ENCODE measurements at places on chromosomes 12 and 14.

- DNase-seq = no peak
Measured at GRCh38 chr12:105936496-105936895, 202.3 kb downstream of the NUAK1 start.

DNA sequence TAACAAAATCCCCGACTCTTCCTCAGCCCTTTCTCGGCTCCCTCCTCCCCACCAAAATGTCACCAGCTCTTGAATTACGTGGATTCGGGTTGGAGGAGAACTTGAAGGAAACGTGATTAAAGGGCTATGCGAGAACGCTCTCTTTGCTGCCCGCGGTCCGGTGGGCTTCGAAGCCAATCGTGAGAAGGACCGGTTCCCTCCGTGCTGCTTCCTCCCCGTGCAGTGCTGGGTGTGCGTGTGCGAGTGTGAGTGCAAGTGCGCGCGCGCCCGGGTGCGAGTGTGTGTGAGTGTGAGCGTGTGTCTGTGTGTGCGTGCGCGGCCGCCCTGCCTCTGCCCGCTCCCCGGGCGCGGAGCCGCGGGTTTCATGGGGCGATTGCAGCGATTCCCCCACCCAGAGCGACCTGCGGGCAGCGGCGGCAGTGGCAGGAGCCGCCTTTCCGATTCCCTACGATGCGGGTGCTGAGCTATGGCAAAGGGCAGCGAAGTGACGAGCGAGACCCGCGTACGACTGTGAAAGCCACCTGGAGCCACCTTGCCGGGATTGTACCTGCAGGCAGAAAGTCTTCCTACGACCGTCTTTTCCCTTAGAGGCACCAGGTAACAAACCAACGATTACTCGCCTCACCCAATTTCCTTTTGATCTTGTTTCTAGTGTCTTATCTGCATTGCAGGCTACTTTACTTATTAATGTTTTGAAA lies 1.4 kb downstream of the LRFN5 start:
- DNase-seq = no peak

DNA sequence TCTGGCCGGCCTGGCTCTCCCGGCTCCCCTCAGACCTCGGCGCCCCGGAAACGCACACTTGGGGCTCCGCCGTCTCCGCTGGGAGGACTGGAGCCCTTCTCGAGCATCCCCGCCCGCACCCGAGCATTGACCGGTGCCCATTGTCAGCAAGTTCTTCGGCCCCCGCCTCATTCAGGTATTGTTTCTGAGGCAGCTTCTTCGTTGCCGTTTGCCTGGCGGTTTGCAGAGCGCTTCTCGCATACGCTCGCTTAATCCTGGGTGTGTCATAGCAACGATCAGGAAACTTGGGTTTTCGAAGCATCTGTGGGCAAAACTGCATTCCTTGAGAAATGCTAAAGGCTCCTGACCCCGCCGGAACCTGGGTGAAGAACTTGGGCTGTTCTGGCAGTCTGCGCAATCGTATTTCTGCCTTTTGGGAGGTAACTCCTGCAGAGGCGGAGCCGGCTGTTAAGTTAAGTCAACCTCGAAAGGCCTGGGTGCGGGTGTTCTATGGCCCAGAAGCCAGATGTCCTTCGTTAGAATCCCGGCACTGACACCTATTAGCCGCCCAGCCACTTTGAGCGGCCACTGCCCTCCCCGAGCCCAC lies 518 bp downstream of the GSKIP start:
- no peak for DNase-seq

DNA sequence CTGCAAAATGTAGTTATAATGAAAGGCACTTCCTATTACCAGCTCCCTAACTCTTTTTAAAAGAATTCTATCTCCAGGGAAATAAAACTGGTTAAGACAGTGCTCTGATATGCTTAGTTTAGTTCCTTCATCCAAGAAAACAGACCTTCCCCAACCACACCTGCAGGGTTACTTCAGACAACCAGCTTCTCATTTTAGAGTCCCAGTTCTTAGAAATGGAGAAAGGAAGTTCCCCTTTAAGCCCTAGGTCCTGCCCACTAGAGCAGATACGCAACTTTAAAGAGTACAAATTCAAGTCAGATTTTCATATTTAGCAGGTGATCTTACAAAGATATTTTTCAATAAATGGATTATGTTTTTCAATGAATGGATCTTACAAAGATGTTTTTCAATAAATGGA lies 4.4 kb upstream of the WSB2 start:
- DNase-seq = no peak

- DNase-seq = no peak
Measured at GRCh38 chr12:108700833-108701541, 30.3 kb downstream of the CORO1C start.

DNA sequence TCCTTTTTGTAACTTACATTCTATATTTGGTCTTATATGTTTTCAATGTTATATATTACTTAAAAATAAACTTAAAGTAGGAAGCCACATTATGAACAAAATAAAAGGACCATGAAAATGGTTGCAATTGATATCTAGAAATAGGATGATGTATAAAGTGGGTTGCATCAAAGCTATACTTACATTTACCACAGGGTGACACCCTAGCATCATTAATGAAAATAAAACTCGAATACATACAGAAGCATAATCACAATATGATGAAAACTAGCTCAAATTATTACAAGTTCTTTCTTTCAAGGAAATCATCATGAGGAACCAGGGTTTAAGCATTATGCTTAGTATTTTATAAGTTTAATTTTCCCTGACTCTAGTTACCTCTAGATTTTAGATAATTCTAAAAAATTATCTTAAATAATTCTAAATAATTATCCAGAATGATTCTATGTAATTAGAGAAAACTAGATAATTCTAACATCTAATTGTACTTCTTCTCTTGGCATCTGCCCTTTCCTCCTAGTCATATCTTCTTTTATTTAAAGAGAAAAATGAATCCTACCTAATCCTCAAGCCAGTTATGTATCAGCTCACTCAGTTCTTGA lies 31.2 kb downstream of the TAS2R7 start:
- DNase-seq = no peak

DNA sequence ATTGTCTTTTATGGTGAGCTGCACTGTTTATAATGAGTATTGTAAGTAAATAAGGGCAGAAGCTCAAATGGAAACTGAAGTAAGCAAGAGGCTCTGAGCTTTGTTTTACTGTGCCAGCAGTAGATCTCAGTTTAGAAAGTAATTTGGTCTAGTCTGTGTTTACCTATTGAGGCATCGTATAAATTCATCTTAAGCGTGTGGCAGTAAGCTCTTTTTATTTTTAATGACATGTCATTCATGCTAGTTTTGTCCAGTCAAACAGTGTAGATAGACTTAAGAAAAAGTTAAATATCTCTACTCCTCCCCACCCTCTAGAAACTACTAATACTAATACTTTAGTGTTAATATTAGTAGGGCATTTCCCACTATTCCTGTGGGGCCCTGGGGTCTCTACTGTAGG lies 2.0 kb downstream of the ANO6 start:
- no peak for DNase-seq

- DNase-seq = no peak
Measured at GRCh38 chr12:53047221-53048032, 2.4 kb upstream of the TNS2 start.

GRCh38 chr14:84482256-84483071 lies 1047.5 kb upstream of the FLRT2 start:
- no peak for DNase-seq

- DNase-seq = no peak
Measured at GRCh38 chr12:108360487-108360886, 21.4 kb upstream of the CMKLR1 start.

DNA sequence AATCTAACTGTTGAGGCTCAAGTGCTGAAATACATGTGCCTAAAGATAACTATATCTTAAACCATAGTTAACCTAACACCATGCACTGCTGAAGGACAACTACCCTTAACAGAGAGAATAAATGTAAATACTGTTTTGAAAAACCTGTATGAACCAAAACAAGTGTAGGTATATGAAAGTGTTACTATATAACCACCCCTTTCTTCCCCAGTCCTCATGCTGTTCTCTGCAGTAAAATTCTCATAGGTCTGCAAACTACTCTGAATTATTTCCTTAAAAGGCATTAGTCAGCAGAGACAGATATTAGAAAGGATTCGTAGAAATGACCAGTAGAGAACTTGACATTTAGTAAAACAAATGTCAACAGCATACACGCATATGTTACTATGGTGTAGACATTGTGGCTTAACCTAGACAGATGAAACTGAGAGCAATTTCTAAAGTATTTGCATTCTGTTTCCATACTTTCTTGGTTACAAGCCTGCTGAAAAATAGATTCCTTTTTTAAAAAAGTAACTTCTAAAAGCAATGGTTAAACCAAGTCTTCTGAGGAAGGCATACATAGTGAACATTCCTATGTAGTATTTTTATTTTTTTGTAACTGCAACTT lies 13.9 kb downstream of the CSRP2 start:
- DNase-seq = no peak

DNA sequence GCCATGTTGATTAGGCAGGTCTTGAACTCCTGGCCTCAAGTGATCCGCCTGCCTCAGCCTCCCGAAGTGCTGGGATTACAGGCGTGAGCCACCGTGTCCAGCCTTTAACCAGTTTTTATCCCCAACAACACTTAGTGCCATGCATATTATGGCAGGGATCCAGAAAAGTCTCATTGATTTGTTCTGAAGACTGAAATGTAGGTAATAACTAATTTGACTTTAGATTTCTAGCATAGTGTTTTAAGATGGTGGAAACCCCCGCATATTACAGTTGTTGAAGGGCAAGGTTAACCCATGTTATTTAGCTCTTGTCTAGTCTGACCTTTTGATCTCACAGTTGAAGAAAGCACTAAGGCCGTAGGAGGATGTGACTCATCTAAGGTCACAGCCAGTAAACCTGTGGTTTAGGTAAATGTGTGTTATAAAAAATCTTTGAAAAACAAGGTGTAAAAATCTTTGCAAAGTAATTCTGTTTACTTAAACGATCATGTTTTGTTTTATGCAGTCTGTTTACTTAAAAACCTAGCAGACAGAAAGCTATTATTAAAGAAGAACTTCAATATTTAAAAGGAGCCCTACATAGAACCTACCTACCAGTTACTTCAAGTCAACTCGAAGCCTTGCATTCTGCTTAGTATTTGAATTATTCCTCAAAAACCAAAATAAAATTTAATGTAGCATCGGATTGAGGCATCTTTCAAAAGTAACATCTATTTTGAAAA lies 24.8 kb downstream of the BICDL1 start:
- DNase-seq = no peak

- no peak for DNase-seq
Measured at GRCh38 chr12:65490250-65490649, 211.8 kb downstream of the MSRB3 start.

GRCh38 chr12:96425951-96426350 lies 25.7 kb upstream of the CDK17 start:
- no peak for DNase-seq

- DNase-seq = no peak
Measured at GRCh38 chr14:43651896-43652295, 855.2 kb downstream of the FSCB start.

DNA sequence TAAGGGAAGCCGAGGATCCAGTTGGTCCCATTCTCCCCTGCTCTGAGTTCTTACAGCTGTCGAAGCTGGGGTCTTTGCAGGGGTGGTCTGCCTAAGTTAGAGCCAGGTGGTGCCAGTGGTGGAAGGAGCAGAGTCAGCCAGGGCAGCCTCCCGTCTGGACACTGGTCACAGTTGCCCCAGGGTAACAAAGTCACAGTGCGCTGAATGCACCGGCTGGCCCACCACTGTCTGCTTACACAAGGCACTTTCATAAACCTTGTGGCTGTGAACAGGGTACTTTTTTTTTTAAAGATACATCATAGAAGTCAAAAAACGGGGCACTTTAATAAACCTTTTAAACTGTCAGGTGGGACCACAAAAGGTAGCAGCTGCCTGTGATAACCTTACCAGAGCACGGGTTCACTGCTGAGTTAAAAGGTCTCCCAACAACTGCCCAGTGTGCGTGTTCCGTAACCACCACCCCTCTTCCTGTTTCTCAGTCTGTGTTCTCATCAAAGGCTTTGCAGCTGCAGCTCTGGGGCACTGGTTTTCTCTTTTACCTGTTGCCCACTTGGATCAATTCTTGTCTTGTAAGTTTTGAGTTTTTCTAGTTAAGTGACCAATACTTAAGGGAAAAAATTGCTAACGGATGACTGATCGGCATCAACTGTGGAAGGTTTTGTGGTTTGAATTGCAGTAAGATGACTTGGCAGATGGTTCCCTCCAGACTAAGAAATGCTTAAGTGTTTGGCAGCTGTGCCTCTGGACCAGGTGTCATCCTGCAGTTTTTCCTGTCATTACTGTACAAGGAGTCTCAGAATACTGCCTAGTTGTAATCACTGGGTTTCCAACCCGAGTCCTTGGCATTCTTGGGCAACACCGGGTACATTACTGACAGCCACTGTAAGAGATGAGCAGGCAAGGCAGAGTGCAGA lies 55.9 kb downstream of the DYNC1H1 start:
- DNase-seq = no peak

DNA sequence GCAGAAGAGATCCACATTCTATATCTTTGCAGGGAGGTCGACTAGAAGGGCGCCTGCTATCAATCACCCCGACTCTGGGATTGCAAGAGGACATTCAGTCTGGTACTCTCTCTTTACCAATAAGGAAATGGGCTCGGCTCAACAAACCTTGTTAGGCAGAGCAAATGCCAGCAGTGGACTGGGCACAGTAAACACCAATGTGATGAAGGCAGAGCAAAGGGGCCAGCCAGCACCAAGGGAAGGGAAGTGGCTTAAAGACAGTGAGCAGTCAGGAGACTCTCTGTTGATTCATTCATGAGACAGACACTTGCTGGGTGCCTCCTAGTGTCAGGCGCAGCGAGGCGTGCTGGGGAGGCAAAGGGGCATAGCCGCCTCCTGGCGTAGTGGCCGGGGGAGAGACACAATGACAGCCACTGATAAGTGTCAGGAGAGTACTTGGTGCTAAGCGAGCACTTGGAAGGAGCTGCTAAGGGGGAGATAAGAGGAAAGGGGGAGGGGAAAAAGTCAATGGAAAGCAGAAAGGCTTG lies 34.1 kb downstream of the TMCC3 start:
- DNase-seq = no peak

DNA sequence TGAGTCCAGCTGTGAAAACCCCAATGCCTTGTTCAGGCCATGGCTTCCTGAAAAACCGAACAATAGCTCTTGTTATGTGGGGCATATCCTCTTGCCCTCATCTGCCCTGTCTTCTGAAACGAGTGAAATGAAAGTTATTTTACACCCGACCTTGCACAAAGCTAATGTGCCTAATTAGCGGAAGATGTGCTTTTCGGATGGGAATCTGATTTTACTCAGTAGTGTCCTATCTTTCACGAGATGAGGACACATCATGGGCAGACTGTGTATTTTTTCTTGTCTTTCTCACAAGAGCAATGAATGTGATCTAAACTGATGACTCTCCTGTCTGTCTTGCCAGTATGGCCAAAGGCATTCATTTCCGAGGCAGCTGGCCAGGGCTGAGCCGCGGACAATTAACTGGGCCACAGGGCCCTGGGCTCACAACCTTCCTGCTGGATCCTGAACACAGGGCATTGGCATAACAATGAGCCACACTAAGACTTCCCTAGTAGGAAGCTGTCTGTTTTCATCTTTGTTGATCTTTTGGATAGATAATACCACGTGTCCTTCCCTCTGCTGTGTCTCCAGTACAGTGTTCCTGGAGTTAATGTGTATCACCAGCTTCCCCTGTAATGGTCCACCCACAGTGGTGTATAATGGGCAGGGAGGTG lies 86.0 kb upstream of the HIF1A start:
- DNase-seq = no peak
